ENCODE measurements at places on chromosomes 5 and 9.
A peak's percentile ranks its signal among the peaks of the same experiment; 100 is the strongest.

DNA sequence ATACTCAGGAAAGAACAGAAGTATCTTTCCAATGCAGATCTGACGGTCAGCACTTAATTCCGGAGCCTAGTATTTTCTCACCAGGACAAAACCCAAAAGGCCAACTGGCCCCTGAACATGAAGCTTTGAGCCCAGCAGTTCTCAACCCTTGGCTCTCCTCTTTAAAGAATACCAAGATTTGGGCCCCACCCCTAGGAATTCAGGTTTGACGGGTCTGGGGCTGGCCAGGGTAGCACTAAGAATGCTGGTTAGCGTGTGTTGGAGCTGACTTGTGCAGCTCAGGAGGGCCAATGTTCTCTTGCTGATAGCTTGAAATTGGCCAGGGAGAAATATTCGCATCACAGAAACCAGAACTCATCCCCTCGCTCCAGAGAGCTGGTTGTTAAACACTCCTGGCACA is 88.3 kb upstream of the PTCH1 start:
- no peak for DNase-seq

- no peak for DNase-seq
Observed at GRCh38 chr5:76163111-76163628, 80.0 kb downstream of the SV2C start.

- DNase-seq: no peak
Observed at GRCh38 chr9:119114681-119115080, 254.6 kb downstream of the BRINP1 start.

GRCh38 chr9:27586304-27586703 is 13.0 kb upstream of the C9orf72 start:
- no peak for DNase-seq

- no peak for DNase-seq
Observed at GRCh38 chr5:159071382-159071781, 28.3 kb downstream of the EBF1 start.

DNA sequence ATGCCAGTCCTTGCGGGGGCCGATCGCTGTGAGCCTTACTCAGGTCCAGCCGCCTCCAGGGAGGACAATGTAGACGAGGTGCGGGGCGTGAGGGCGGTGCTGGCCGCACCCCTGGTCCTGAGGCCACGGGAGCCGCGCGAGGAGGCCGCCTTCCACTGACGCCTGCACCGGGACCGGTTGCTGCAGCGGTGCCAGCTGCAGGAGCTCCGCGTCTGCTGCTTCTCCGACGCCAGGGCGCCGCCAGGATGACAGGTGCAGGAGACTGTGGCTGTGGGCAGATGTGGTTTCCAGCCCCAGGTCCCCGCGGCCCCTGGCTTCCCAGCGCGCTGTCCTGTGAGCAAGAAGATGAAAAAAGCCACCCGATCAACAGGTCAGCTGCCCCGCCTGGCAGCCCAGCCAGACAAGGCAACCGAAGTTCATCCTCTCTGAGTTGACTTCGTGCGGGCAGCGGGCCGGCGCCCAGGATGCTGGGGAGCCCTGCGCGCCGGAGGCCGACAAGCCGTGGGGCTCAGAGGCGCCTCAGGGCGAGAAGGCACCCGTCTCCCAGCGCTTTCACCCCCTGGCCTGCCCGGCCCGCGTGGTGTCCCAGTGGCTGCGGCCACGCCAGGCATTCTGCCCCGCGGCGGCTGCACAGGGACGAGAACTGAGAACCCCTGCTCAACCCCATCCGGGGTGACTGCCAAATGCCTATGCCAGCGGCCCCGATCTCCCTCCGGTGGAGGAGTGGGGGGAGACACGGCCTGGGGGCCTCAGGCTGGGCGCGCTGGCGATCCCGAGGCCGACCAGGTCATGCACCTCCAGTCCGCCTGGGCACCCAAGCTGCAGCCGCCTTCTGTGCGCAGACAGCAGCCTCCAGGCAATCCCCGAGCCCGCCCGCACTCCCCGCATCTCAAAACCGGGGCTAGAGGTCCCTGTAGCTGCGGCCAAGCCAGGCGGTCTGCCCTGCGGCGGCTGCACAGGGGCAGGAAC is 43.4 kb upstream of the BICD2 start:
- no peak for DNase-seq

- DNase-seq: peak; percentile 71
Observed at GRCh38 chr9:88173378-88173999, 35.2 kb upstream of the SPATA31C2 start.

- DNase-seq: no peak
Observed at GRCh38 chr5:13975246-13975645, 30.8 kb upstream of the DNAH5 start.

GRCh38 chr9:133514460-133515239 is 10.1 kb downstream of the MYMK start:
- DNase-seq: no peak

- DNase-seq: no peak
Observed at GRCh38 chr9:131144201-131144600, 18.8 kb downstream of the NUP214 start.

DNA sequence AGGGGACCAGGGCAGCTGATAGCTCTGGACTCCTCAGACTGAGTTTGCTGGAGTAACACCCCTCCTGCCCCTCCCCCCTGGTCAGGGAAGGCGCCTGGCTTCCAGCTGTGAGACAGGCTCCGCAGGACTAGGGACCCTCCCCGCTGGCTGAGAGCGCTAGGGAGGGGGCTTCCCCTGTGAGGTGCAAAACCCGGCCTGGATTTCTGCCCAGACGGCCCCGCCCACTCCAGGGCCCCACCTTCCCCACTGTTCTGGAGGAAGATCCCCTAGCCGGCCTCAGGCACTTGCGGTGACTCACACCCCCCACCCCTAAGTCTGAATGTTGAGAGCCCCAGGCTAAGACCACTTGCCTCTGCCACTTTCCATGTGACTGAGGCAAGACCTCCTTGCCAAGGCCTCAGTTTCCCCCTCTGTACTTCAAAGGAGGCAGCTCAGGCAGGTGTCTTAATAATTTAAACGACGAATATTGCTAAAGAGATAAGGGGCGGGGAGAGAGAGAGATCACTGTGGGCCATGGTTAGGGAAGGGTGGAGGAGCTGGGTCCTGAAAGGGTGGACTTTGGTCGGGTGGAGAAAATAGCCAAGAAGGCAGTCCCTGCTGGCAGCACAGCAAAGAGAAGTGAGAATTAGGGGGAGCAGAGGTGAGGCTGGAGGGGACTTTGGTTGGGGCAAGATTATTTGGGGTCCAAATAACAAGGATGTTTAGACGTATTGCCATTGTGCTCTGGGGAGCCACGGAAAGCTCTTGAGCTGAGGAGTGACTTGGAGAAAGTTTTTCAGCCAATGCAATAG is 1.0 kb upstream of the DAB2IP start:
- peak; percentile 30 for DNase-seq

GRCh38 chr5:169796731-169797130 is 159.7 kb downstream of the DOCK2 start:
- DNase-seq: peak; percentile 32

DNA sequence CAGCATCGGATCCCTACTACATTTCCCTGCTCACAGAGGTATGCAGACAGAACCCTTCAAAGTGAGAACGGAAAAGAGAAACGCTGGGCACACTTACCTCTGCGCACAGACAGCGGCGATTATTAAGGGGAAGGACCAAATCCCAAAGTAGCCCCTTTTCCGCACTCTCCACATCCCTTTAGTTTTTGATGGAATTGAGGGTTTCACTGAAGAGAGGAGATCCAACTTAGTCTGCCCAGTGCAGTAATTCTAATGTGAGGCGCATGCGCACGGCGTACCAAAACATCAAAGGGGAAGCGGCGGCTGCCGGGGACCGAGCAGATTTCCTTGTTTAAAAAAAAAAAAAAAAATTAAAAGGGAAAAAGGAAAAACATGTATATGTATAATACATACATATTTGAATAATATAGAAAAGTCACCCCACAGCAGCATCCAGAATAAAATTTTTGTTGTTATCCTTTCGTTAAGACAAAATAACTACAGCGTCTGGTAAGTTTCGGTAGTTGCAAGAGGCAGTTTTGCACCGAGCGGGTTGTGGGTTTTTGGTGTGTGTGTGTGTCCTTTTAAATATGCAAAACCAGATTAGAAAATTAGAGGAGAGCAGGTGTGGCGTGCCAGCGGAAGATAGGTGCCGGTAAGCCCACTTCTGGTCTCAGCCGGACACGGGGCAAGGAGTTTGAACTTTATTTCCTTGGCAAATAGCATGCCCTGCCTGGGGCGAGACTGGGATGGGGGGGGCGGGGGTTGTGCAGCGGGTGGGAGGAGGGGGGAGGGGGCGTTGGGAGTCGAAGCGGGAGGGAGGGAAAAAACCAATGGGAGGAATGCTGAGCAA is at the start of gene GABRB2:
Gene GABRB2 (minus strand): TSS at position 256 of the 832 bp plus-strand sequence. CDS start 82 bp downstream, at position 174.
- peak; percentile 60 for DNase-seq

DNA sequence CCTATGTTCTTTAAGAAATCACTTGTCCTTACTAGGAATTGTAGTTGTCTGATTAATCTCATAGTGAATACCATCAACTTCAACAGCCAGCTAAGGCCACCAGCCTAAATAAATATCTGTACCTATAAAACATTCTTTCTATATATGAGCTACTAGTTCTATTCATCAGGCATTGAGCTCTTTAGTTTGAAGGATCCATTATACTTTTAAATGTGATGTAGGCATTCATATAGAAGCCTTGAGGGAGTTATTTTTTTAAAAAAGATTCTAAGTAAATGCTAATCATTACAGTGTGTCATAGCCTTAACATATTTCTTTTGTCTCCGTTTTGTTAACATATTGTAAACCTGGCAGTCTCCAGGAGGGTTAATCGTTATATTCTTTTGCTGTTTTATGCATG is 838.3 kb downstream of the PTPRD start:
- no peak for DNase-seq

DNA sequence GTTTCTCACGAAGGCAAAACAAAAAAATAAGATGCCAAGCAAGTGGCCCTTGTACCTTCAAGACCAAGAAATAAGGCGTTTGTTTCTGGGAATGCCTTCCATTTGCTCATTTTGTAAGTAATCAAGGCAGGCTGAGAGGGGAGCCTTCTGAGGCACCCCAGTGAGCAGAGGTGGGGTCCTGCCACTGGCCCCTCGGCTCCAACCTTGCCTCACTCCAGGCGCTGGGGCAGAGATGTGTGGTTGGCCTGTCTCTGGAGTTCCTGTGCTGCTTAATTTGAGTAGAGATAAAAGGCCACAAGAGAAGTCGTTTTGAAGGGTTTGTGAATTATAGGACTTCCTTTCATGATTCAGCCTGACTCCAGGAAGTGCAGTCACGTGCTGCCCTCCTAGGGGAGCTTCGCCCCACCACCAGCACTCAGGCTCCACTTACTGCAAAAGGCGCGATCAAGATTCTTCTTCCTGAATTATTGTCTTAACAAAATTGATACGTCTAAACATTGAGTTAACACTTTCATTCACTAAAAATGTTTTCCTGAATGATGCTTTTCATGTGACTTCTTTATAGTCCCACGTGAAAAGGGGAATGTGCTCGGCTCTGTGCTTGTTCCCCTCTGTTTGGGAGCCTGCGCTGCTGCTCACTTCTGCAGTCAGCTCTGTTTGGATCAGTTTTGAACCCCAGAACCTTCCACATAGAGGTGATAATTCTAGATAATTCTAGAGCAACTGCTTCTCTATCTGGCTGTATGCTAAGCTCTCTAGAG is 13.7 kb downstream of the SYK start:
- no peak for DNase-seq

- no peak for DNase-seq
Observed at GRCh38 chr9:6681957-6682501, 36.5 kb upstream of the GLDC start.

DNA sequence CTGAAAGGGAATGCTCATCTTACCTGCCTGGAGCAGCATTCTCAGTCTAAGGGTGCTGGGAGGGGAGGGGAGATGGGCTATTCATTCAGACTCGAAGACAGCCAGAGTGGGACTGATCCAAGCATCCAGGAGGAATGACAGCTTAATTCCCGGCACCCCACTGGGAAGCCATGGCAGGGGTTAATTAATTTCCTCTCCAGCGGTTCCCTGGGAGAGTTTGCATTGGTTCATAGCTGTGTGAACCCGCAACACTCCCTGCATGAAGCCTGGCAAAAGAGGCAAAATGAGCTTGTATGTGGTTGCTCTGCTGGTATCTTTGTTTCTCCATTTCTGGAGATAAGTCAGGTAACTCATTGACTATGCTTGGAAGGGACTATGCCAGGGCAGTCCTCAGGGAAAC is 401.0 kb upstream of the SLC24A2 start:
- no peak for DNase-seq

DNA sequence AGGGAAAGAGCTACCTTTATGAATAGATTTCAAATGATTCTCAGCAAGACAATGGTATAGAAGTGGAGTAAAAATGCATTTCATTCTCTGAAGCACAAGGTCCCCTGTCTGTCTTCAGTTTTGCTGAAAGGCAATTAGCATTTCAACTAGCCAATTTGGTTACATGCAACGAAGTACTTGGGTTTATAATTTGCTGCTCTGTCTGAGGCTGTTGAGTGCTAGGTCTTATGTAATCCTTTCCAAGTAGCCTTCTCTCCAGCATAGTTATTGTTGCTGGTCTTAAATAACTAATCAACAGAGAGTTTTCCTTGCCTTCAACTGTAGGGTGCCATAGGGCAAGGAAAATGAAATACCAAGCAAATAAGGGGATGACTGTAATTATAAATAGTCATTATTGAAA is 4.5 kb downstream of the ADGRV1 start:
- no peak for DNase-seq

GRCh38 chr5:119243888-119244287 is 111.9 kb upstream of the TNFAIP8 start:
- no peak for DNase-seq

Measured in astrocyte of the spinal cord (primary cell).